ENCODE measurements at places on chromosomes 4 and X.
A peak's percentile ranks its signal among the peaks of the same experiment; 100 is the strongest.

DNA sequence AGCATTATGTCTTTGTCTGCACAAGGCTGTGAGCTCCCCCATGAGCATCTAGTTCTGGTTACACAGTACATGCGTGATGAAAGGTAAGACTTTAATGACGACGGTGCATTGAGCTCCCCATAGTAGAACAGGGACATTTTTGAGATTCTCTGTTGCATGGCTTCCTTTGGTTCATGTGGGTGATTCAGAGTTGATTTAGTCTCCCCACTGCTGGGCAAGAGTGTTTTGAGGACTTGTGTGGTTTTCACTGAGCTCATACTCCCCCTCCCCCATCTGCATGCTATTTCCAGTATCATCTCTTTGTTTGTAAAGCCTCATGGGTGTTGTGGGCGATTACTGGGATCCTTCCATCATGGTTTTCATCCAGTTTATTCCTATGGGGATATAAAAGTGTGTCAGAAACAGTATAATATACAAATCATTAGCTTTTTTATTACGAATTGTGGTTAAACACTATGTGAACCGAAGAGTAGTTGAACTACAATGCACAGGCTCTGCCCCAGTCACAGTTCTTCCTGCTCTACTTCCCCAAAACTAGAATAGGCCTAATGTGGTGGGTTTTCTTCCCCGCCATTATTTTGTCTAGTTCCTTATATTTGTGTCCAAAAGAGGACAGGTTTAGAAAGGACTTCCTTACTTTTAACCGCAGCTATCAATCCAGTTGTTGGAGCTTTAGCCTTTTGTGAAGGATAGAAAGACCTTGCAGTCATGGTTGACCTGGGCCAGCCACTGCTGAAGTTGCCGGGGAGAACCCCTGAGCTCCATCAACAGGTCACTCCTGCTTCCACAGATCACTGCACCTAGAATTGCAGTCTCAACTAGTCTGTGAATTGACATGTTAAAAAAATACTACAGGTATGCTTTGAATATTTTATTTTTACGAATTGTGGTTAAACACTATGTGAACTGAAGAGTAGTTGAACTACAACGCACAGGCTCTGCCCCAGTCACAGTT is 30.4 kb downstream of the KIT start:
- peak; percentile 69 for DNase-seq

GRCh38 chr4:79886557-79886956 is 186.5 kb downstream of the ANTXR2 start:
- DNase-seq, result no peak

DNA sequence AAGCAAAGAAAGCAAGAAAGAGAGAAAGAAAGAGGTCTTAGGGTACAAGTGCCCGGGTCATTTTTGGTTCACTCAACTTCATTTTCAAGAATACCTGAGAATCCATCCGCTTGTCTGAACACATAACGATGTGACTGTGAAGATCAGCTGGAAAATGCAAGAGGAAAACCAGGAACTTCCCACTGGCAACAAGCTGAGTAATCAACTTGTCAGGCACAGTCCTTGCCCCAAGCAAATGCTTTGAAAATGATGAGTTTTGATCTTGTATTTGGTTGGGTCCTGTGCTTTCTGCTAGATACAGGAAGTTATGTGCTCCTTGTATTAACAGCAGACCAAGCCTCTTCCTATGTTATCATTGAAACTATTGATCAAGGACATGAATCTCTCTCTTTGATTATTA is 239.1 kb downstream of the ASMT start:
- no peak for DNase-seq

- DNase-seq, result no peak
Observed at GRCh38 chrX:34223574-34223973, 91.5 kb upstream of the FAM47A start.

GRCh38 chr4:173508386-173509035 is 21.5 kb downstream of the HAND2 start:
- no peak for DNase-seq

DNA sequence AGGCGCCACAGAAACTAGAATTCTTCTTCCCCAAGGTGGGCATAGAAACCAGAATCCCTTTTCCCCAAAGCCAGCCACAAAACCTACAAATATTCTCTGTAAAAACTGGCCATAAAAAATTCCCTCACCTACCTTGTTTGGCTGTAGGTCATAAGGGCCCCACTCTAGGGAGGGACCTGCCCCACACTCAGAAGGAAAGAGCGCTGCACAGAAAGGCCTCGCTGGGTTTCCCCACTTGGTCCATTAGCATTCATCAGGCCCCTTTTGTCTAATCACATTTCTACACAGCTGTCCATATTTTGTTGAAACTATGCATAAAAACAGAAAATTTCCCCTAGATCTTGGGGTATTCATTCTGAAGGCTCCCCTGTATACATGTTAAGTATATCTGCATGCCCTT is 54.1 kb downstream of the PHKA2 start:
- DNase-seq, result no peak

GRCh38 chr4:123510221-123510620 is 113.6 kb downstream of the SPRY1 start:
- DNase-seq, result peak; percentile 52

DNA sequence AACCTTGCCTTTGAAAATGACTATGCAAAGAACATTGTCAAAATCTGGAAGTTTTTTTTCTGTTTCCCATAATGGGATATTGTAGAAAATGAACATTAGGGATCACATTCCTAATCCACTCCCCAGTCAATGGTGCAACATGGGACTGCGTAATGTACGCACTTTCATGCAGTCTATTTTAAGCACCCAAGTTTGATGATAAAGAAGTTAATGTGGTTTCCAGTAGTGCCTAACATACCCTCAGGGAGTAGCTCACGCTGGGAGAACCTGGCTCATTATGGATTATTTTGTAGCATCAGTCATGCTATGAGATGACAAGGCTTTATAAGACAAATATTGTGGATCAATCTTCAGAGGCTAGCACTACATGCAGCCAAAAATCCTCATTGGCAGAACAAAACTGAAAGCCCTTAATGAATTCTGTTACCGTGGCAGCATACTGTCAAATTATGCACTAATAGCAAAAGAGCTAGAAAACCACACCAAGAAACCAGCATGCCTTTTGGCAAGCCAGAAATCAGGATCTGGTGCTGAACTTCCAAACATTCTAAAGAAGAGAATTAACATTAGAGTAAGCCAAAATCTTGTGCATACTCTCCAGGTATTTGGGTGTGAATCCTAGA is 1392.8 kb upstream of the TENM3 start:
- DNase-seq, result no peak

- DNase-seq, result no peak
Observed at GRCh38 chrX:67614423-67614822, 70.6 kb downstream of the AR start.

- DNase-seq, result peak; percentile 10
Observed at GRCh38 chr4:178395798-178396197, 953.6 kb upstream of the AGA start.

GRCh38 chrX:41923978-41924683 is 777 bp upstream of the CASK start:
- peak; percentile 37 for DNase-seq

GRCh38 chr4:118270492-118270891 is 82.3 kb downstream of the PRSS12 start:
- peak; percentile 86 for DNase-seq

GRCh38 chr4:156607478-156607857 is 364.1 kb downstream of the PDGFC start:
- DNase-seq, result no peak

GRCh38 chrX:40176351-40177116 is 78.8 kb upstream of the BCOR start:
- DNase-seq, result peak; percentile 70

- no peak for DNase-seq
Observed at GRCh38 chr4:107276052-107276451, 239.9 kb upstream of the DKK2 start.

- no peak for DNase-seq
Observed at GRCh38 chrX:40359593-40359992, 221.2 kb upstream of the ATP6AP2 start.

DNA sequence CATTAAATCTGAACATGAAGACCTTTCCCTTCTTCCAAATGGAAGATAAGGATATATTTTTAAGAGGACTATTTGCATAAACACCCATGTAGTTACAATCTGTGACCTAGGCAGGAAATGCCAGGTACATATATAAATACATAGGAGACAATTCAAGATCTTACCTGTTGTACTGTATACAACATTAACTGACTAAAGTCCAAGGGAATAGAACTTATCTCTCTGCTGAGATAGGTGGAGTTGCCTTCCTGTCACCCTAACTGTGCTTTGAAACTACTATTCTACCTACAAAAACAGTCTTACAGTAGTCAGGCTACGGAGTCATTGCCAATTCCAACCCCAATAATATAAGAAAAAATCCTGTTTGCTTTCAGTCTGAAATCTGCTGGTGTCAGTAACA is 106.3 kb downstream of the CHRNA9 start:
- DNase-seq, result no peak

- no peak for DNase-seq
Observed at GRCh38 chr4:99610605-99611175, 36.1 kb downstream of the MTTP start.

GRCh38 chr4:145797278-145797677 is 117.3 kb downstream of the C4orf51 start:
- no peak for DNase-seq

- DNase-seq, result no peak
Observed at GRCh38 chrX:83077606-83078005, 430.5 kb upstream of the POU3F4 start.

- DNase-seq, result peak; percentile 33
Observed at GRCh38 chr4:186104114-186104889, at the start of gene FAM149A. Gene FAM149A, plus strand, starts transcription at chr4:186104704.

GRCh38 chrX:109299091-109299490 is 182.8 kb downstream of the GUCY2F start:
- DNase-seq, result no peak

DNA sequence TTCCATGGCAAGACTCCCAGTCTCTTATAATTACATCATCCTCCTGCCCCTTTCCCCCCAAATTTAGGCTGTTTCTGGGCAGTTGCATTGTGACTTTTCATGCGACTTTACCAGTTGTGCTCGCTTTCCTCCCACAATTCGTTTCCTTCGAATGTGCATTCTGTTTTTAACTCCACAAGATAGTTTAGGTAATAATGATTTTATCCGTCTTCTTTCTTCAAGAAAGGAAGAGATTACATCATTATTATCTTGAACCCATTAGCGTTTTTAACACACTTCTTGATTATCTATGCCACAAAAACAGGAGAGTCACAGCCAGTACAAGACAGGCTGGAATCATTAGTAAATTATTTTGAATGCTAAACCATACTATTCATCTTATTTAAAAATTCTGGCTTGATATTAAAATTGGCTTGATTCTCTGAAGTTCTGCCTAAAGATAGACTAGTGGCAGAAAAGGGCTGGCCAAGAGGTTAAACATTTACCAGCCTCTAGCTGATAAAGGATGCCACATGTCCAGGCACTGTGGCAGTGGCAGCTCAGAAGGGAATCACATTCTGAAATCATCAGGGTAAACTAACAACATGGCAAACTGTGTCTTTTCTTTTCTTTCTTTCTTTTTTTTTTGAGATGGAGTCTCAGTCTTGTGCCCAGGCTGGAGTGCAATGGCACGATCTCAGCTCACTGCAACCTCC is 19.7 kb upstream of the PLA2G12A start:
- DNase-seq, result no peak

DNA sequence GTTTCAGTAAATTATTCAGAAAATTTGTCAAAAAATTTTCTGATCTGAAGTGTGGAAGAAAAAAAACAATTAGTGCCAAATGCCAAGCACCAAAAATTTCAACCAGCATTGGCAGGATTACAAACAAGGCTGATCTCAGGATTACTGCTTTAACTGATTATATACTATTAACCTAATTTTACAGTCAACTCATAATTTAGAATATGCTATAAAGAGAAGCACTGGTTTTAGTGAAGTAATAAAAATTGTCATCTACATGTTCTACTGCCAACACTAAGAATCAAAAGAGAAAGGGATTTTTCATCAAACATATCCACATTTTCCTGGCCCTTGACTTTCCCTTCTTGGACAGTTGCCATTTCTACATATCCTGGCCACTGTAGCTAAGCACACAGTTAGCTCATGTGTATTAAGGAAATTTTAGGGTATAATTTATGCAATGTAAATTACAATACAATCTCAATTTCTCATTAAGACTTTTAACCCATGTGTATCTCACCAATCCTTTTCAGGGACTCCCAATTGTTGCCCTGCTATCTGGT is 33.8 kb downstream of the THOC2 start:
- DNase-seq, result no peak

DNA sequence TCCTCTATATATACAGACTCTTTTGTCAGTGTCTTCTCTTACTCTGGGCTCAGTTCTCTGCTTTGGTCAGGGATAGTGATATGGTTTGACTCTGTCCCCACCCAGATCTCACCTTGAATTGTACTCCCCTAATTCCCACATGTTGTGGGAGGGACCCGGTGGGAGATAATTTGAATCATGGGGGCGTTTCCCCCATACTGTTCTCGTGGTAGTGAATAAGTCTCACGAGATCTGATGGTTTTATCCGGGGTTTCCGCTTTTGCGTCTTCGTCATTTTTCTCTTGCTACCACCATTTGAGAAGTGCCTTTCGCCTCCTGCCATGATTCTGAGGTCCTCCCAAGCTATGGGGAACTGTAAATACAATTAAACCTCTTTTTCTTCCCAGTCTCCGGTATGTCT is 144.4 kb downstream of the GLUD2 start:
- no peak for DNase-seq

DNA sequence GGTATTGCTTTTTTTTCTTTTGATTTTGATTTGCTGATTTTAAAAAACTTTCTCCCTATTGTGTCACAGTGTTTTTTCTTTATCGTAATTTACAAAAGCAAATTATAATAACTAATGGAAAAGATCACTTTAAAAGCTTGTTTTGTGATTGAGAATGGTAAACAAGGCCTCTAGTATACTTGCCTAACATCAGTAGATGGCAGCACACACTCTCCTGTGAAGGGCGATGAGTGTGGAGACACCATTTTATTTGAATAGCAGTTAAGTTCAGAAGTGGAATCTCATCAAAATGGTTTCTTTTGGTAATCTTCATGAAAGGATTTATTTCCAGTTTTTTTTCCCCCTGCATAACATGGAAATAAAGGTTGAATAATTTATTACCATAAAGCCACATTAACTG is 72.3 kb downstream of the PAK3 start:
- DNase-seq, result peak; percentile 19

DNA sequence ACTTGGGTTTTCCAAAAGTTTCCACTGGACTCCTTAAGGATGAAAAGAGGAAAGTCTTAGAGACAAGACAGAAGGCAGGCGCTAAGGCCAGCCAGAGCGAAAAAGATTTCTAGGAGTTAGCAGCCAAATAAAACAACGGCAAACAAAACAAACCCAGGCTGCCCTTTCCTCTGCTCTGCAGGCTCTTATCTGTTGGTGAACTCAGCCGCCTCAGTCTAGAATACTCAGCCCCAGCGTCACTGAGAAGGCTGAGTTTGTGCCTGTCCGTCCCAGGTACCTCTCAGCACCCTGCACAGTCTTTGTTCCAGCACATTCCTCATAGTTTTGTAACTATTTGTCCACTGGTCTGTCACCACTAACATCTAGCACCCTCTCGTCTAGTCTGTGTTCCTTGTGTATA is 75.6 kb upstream of the FAM9C start:
- DNase-seq, result no peak

- DNase-seq, result no peak
Observed at GRCh38 chr4:183801457-183802165, 103.5 kb upstream of the STOX2 start.

GRCh38 chr4:137347371-137347770 is 184.9 kb downstream of the PCDH18 start:
- DNase-seq, result no peak

Measured in hematopoietic multipotent progenitor cell treated with erythropoietin and hydrocortisone succinate and interleukin-3 and kit ligand, for 6 days (in vitro differentiated cells).